ENCODE measurements at places on chromosomes 5 and 9.

DNA sequence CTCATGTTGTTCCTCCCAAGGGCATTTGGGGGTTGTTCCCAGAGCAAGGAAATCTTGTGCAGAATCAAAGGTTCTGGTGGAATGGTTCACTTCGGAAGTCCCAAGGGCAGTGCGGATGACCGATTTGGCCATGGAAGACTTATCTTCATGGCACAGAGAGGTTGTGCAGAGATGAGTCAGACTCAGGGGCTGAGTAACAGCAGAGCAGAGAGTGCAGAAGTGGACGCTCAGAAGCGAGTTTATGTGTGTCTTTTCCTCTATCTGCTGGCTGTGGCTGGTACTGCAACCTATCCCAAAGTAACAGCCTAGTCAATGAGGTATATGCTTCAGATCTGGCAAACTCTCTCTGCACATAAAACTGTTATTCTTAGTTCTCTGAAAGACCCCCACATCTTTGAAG, 118.1 kb downstream of the DPYSL3 start:
- no peak for DNase-seq

GRCh38 chr5:97164846-97165245, 18.2 kb downstream of the RIOK2 start:
- DNase-seq: no peak

GRCh38 chr5:132431632-132432031, 58.9 kb downstream of the IRF1 start:
- DNase-seq: no peak

DNA sequence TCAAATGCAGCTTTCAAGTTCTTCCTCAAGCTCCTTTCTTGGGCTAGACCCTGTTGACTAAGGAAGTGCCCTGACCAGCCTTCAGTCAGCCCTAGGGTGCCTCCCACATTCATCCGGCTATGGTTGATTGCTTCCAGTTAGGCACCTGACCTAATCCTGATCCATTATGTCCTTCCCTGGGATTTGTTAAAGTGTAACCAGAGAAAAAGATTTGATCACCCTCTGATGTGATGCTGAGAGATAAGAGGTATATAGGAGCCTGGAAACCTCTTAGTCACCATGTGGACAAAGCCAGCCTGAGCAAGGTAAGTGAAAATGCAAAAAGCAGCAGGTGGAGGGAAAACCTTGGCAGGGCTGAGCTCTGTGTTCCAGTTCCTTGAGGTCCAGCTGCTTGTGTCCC, 178.8 kb upstream of the ERCC6L2 start:
- DNase-seq: no peak

GRCh38 chr5:22850981-22851380, 2.2 kb downstream of the CDH12 start:
- no peak for DNase-seq

DNA sequence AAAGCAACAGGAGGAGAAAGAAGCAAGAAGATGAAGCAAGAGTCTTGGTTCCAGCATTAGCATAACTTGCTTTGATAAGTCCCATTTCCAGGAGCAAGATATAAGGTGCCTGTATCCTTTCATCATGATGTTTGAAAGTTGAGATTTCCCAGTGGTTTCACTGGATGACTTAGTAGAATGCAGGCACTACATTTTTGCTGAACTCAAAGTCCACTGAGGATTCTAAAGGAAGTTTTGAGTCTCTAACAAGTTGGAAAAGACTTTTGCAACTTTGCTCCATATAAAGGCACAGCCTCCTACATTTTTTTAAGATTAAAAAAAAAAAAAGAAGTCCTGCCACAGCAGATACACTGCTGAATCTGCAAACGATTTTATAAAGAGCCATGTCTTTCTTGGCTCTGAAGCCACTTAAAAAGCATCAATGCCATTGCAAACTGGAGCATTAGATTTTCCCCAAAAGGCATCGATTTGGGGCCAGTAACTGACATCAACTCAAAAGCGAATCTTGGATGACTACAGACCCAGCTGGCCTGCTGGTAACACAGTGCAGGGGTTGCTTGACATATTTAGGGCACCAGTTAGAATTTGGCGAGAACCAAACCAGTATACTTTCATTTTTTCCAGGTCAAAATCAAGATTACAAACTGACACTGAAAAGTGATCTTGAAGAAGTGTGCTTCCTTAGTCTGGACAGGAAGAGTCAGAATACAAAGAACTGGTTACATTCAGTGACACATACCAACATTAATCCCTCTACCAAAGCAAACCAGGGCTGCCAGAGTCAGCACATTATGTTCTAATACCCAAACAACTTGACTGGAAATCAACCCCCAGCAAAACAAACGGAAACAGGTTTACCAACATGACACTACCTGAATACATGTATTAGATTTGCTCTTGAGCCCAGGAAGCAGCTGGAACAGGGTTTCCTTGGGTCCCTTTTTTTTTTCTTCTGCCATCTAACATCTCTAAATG, 39.1 kb upstream of the KCNV2 start:
- DNase-seq: no peak

Measured in GM12892 (cell line).